ENCODE measurements at places on chromosomes 3 and 15. TPM values are rescaled to one million over a fixed set of nuclear protein-coding genes. Genes with fewer than 3 reads are reported as not detected.

CYP1A1 gene
- total RNA-seq, result 0.13 TPM

GRCh38 chr3:150623945-150624344 lies 20.8 kb downstream of the SELENOT start:
- no peak for DNase-seq
- H3K27ac ChIP-seq, result no peak overlapping the region
- no peaks in the 10 kb centered on the region for H3K27me3 ChIP-seq
- no peaks in the 10 kb centered on the region for H3K4me1 ChIP-seq
- H3K36me3 ChIP-seq, result peaks cover 11% of the 10 kb centered on the region
- H3K4me3 ChIP-seq, result no peak overlapping the region

- H3K4me3 ChIP-seq, result no peak overlapping the region
- no peak overlapping the region for H3K27ac ChIP-seq
- no peaks in the 10 kb centered on the region for H3K27me3 ChIP-seq
- no peak for DNase-seq
- no peaks in the 10 kb centered on the region for H3K36me3 ChIP-seq
Measured at GRCh38 chr3:109213321-109213720, 76.8 kb downstream of the C3orf85 start.

DLG1 gene
- total RNA-seq, result 101 TPM

DNA sequence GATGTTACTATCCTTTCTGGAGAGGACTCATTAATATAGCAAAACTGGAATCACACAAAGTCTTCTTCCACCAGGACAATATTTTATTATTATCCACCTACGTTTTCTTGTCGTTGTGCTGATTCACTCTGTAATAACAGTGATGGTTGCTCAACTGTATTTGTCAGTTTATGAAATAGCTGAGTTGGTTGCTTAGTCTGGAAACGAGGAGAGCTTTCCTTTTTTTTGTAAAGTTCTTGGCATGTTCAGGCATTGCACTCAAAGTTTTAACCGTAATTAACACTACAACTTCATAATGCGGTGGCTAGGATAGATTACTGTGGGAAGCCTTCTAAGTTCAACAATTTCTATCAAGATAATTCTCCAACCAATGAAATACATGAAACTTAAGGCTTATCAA lies 131.2 kb downstream of the RAP2B start:
- H3K4me3 ChIP-seq, result no peak overlapping the region
- H3K27ac ChIP-seq, result no peak overlapping the region
- no peaks in the 10 kb centered on the region for H3K27me3 ChIP-seq
- H3K4me1 ChIP-seq, result no peaks in the 10 kb centered on the region
- no peaks in the 10 kb centered on the region for H3K36me3 ChIP-seq
- no peak for DNase-seq

GRCh38 chr3:59212128-59212779 lies 162.4 kb upstream of the CFAP20DC start:
- H3K27me3 ChIP-seq, result no peaks in the 10 kb centered on the region
- H3K36me3 ChIP-seq, result no peaks in the 10 kb centered on the region
- DNase-seq, result peak; percentile 81
- H3K4me3 ChIP-seq, result no peak overlapping the region

- H3K4me1 ChIP-seq, result no peaks in the 10 kb centered on the region
- no peak overlapping the region for H3K27ac ChIP-seq
- H3K4me3 ChIP-seq, result no peak overlapping the region
- DNase-seq, result no peak
- no peaks in the 10 kb centered on the region for H3K27me3 ChIP-seq
- H3K36me3 ChIP-seq, result no peaks in the 10 kb centered on the region
Measured at GRCh38 chr15:57607570-57608000, 15.9 kb downstream of the MYZAP start.

GRCh38 chr3:10804183-10804648 lies 11.8 kb upstream of the SLC6A11 start:
- no peak overlapping the region for H3K27ac ChIP-seq
- DNase-seq, result no peak
- H3K4me1 ChIP-seq, result no peaks in the 10 kb centered on the region
- H3K4me3 ChIP-seq, result no peak overlapping the region
- H3K27me3 ChIP-seq, result no peaks in the 10 kb centered on the region

DNA sequence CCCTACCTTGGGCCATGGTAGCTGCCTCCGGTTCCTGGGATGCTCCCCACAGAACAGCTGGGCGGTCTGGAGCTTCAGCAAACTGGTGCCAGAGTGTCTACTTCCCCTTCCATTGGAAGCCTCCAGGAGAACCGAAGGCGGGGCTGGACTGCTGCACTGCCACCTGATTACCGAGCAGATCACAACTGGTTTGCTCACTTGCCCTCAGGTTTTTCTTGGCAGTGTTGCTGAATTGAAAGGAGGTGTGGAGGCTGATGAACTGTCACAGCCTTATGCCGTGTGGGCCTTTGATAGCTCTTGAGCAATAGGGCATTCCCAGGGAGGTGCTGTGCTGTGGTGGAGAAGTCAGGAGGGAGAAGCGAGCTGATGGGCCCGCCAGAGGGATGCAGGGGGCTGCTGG lies at the start of gene TGM5:
Gene TGM5, minus strand, starts transcription at position 95 of the 400 bp plus-strand sequence. Its CDS starts 79 bp downstream, at position 16.
- no peaks in the 10 kb centered on the region for H3K36me3 ChIP-seq
- no peaks in the 10 kb centered on the region for H3K27me3 ChIP-seq
- H3K27ac ChIP-seq, result no peak within 1 kb of the TSS

DNA sequence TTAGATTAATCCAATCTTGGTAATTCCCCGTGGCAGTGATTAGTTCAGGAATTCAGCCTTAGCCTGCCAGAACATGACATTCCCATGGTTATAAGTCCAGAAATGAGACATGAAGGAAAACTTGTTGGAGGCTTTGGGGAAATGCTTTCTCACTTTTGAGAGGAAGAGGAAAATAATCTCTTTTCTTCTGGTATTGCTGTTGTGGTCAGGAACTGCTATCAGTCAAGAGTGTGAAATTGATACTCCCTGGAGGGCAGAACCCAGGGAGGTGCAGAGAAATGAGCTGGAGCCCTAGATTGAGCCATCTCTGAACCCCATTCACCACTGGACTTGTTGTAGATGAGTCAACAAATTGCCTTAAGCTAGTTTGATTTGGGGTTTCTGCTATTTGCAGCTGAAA lies 38.6 kb upstream of the APH1B start:
- DNase-seq, result no peak
- no peaks in the 10 kb centered on the region for H3K36me3 ChIP-seq
- no peak overlapping the region for H3K4me3 ChIP-seq
- H3K27me3 ChIP-seq, result no peaks in the 10 kb centered on the region
- peaks cover 13% of the 10 kb centered on the region for H3K4me1 ChIP-seq

GRCh38 chr3:127044996-127045395 lies 62.1 kb downstream of the PLXNA1 start:
- H3K27me3 ChIP-seq, result no peaks in the 10 kb centered on the region
- peaks cover 22% of the 10 kb centered on the region for H3K4me1 ChIP-seq
- DNase-seq, result no peak
- no peaks in the 10 kb centered on the region for H3K36me3 ChIP-seq
- no peak overlapping the region for H3K4me3 ChIP-seq
- H3K27ac ChIP-seq, result no peak overlapping the region

CHRNA7 gene
- 1.6 TPM for total RNA-seq

GRCh38 chr3:39671600-39671999 lies 137.8 kb upstream of the MYRIP start:
- no peaks in the 10 kb centered on the region for H3K4me1 ChIP-seq
- H3K27ac ChIP-seq, result no peak overlapping the region
- no peak for DNase-seq
- no peaks in the 10 kb centered on the region for H3K36me3 ChIP-seq
- H3K4me3 ChIP-seq, result no peak overlapping the region
- no peaks in the 10 kb centered on the region for H3K27me3 ChIP-seq
